GM18507 (cell line): ENCODE measurements at places on chromosomes 3 and 15.

GRCh38 chr15:63973212-63974009 is 72.9 kb downstream of the DAPK2 start:
- DNase-seq: no peak

GRCh38 chr3:179613807-179614206 is 9.2 kb downstream of the NDUFB5 start:
- DNase-seq: no peak

GRCh38 chr15:87704276-87704675 is 552.3 kb downstream of the NTRK3 start:
- no peak for DNase-seq

DNA sequence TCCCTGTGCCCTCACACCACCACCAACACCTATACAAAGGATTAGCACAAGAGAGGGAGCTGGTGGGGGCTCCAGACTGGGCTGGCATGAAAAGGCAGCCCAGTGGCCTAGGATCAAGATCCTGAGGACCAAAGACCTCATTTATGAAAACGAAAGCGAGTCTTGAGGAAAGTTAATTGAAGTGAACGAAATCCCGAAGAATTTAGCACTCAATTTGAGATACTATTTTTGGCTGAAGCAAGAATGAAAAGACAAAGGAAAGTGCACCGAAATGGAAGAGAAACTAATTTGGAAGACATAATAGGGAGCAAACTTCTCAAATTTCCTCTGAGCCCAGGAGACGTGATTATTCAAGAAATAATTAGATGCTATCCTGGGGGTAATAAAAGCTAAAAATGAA is 68.7 kb upstream of the SLC6A11 start:
- no peak for DNase-seq

DNA sequence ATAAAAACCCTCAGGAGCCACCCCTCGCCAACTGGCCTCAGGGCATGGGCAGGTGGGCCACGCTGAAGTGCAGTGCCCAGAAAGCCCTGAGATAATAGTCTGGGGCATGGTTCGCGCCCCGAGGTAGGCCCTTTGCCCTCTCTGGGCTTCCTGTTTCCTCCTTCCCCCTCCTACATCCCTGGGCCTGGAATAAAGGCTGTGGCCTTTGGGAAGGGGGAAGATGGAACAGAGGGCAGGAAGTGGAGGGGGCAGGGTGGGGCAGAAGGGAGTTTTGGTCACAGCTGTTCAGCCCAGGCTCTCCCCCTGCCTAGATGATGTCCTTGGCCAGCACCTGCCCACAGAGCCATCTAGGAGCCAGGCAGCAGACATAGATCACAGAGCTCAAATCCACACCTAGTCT is 11.3 kb downstream of the CSRNP1 start:
- DNase-seq: no peak

- DNase-seq: no peak
Observed at GRCh38 chr15:71232411-71232810, 117.1 kb downstream of the THSD4 start.

- DNase-seq: no peak
Observed at GRCh38 chr3:171833789-171834460, 9.2 kb upstream of the TMEM212 start.

GRCh38 chr15:75234191-75234810 is 23.8 kb upstream of the GOLGA6C start:
- no peak for DNase-seq

- DNase-seq: no peak
Observed at GRCh38 chr15:93417631-93418030, 328.6 kb upstream of the RGMA start.

- no peak for DNase-seq
Observed at GRCh38 chr3:99731499-99731898, 86.2 kb upstream of the CMSS1 start.
